ENCODE measurements at places on chromosomes 5 and 9. TPM values are rescaled to one million over a fixed set of nuclear protein-coding genes. Genes with fewer than 3 reads are reported as not detected.

- H3K27ac ChIP-seq: peak overlapping the region; percentile 54
- no peaks in the 10 kb centered on the region for H3K36me3 ChIP-seq
- H3K4me3 ChIP-seq: no peak overlapping the region
- peak; percentile 58 for DNase-seq
- H3K27me3 ChIP-seq: no peaks in the 10 kb centered on the region
- H3K4me1 ChIP-seq: peaks cover 33% of the 10 kb centered on the region
Observed at GRCh38 chr9:33818167-33818846, 1.3 kb downstream of the UBE2R2 start.

DNA sequence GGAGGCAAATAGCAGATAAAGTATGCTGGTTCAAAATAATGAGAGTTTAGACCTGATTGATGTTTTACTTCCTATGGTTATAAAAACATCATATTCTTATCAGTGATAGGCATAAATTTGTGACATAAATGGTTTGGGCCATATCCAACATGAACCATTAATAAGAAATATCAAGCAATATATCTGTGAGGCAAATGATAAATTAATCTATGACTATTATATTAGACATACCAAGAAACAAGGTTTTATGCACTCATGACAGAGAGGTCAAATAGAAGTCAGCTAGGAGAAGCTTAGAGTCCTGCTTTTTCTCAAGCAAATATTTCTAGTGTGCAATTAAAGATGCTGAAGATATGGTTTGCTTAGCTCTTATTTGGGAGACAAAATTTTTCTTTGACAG, 10.4 kb downstream of the SMIM3 start:
- H3K4me1 ChIP-seq: peaks cover 21% of the 10 kb centered on the region
- H3K27me3 ChIP-seq: no peaks in the 10 kb centered on the region
- no peak for DNase-seq
- peak overlapping the region; percentile 79 for H3K27ac ChIP-seq
- no peaks in the 10 kb centered on the region for H3K36me3 ChIP-seq
- H3K4me3 ChIP-seq: no peak overlapping the region

- DNase-seq: no peak
- no peaks in the 10 kb centered on the region for H3K36me3 ChIP-seq
- no peak overlapping the region for H3K27ac ChIP-seq
- H3K27me3 ChIP-seq: peaks cover 8% of the 10 kb centered on the region
- no peaks in the 10 kb centered on the region for H3K4me1 ChIP-seq
- H3K4me3 ChIP-seq: no peak overlapping the region
Observed at GRCh38 chr5:38023371-38023770, 183.5 kb upstream of the GDNF start.

DNA sequence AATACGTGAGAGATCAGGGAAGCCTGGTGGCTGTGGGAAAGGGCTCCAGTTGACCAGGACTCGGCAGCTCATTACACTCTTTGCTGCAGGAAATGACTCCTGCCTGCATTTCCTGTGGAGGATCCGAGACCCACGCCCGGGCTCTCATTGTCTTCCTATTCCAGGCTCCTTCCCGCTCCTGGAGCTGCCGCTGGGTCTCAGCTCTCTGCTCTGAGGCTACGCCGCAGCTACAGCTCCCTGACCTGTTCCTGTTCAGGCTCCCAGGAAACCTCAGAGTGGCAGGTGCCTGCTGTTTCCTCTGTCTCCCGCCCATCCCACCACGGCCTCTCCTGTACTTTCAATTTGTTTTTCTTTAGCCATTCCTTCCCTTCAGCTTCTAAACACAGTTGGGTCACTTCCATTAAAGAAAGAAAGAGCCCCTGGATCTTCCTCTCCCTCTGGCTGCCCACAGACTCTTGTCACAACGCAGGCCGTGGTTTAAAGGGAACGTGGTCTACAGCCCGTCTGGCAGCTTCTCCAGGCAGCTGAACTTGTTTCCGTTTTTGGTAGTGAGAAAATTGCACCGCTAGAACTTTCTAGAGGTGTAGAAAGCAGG, 71.5 kb downstream of the IL6ST start:
- H3K4me1 ChIP-seq: no peaks in the 10 kb centered on the region
- no peaks in the 10 kb centered on the region for H3K36me3 ChIP-seq

C9orf153 gene
- total RNA-seq: not detected

- DNase-seq: no peak
- H3K36me3 ChIP-seq: no peaks in the 10 kb centered on the region
- no peak overlapping the region for H3K4me3 ChIP-seq
- peaks cover 23% of the 10 kb centered on the region for H3K4me1 ChIP-seq
Observed at GRCh38 chr9:125472562-125472925, 210.9 kb downstream of the GAPVD1 start.

DNA sequence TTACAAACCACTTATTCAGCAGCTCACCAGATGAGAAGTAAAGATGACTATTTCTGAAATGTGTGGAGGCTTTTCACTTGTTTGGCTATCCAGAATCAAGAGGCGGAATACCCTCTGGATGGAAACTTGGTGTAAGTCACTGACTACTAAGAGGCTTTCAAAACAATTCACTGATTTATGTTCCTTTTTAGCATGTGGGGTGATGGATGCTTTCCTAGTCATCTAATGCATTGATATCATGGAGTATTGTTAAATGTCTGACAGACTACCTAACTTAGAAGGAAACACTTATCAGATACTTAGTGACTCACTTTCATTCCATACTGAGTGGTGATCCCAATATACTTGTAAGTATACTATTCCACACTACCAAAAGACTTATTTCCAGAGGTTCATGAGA, 141.4 kb downstream of the PLK2 start:
- no peak overlapping the region for H3K27ac ChIP-seq
- no peak overlapping the region for H3K4me3 ChIP-seq
- H3K4me1 ChIP-seq: no peaks in the 10 kb centered on the region
- no peaks in the 10 kb centered on the region for H3K27me3 ChIP-seq

DNA sequence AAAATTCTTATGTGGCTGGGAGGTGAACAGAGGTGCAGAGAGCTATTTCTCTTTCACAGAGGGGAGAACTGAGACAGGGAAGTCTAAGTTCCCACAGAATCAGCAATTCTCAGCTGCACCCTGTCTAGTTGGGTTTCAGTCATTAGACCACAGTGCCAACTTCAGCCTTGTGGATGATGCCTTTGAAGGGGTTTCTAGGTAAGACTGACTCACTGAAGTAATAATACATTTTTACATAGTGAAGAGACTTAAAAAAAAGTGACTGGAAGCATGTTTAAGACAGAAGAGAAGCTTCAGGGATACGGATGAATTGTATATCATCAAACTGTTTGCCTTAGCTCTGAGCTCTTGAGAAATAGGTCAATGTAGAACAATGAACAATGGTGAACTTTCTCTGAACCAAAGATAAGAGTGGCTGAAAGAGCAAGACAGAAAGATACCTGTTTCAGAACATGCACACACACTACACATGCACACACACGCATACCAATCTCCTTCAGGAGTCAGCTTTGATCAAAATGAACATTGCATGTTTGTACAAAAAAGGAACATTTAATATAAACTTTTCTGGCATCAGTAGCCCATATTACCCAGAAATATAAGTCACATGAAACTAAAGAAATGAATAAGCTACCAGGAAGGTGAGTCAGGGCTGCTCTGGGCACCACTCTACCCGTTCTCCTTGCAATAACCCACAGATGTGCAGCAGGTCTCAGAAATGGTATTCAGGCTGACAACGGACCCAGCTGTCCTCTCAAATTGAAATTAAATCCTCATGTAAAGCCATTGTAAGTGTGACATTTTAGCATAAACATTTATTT, 12.6 kb upstream of the FYB1 start:
- no peaks in the 10 kb centered on the region for H3K4me1 ChIP-seq
- H3K27me3 ChIP-seq: no peaks in the 10 kb centered on the region
- no peak overlapping the region for H3K27ac ChIP-seq
- DNase-seq: no peak
- no peak overlapping the region for H3K4me3 ChIP-seq
- no peaks in the 10 kb centered on the region for H3K36me3 ChIP-seq

CDC20B gene
- total RNA-seq: 0.11 TPM

UGT3A2 gene
- total RNA-seq: 1.1 TPM

SLC9A3 gene
- total RNA-seq: 2.4 TPM

DNA sequence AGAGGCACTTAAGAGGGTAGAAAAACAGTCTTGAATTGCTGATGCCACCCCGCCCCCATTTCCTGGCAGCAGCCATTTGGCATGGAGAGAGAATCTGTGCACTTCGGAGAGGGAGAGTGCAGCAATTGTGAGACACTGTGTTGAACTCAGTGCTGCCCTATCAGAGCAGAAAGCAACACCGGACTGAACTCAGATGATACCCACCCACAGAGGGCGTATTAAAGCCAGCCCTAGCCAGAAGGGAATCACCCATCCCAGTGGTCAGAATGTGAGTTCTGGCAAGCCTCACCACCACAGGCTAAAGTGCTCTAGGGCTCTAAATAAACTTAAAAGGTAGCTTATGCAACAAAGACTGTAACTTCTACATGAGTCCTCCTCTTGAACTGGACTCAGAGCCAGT, 88.4 kb upstream of the RGS7BP start:
- no peak overlapping the region for H3K27ac ChIP-seq
- no peaks in the 10 kb centered on the region for H3K36me3 ChIP-seq
- H3K4me3 ChIP-seq: no peak overlapping the region
- no peak for DNase-seq

DNA sequence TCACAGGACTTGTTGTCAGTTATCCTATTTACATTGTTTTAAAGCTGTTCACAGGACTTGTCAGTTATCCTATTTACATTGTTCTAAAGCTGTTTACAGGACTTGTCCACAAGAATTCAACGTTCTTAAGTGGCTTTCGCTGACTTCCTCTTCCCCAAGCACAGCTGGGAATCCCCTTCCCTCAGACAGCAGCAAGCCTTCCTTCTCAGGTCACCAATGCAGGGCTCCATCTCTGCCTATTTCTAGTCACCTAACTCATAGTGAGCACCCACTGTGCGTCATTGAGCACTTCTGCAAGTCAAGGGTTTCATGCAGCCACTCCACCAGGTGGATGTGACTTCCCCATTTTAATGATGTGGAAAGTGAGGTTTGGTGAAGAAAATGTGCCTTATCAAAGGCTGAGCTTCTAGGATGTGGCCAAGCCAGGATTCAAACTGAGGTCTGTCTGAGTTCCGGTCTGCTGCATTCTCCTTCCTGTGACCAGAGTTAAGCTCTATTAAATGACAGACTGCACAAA, 109.8 kb upstream of the ZNF462 start:
- H3K4me3 ChIP-seq: no peak overlapping the region
- no peaks in the 10 kb centered on the region for H3K27me3 ChIP-seq
- DNase-seq: no peak
- H3K4me1 ChIP-seq: peaks cover 8% of the 10 kb centered on the region
- no peaks in the 10 kb centered on the region for H3K36me3 ChIP-seq

- no peak for DNase-seq
- no peak overlapping the region for H3K4me3 ChIP-seq
- no peaks in the 10 kb centered on the region for H3K36me3 ChIP-seq
- H3K4me1 ChIP-seq: no peaks in the 10 kb centered on the region
- no peak overlapping the region for H3K27ac ChIP-seq
- H3K27me3 ChIP-seq: no peaks in the 10 kb centered on the region
Observed at GRCh38 chr9:25224309-25224708, 453.9 kb downstream of the TUSC1 start.

DNA sequence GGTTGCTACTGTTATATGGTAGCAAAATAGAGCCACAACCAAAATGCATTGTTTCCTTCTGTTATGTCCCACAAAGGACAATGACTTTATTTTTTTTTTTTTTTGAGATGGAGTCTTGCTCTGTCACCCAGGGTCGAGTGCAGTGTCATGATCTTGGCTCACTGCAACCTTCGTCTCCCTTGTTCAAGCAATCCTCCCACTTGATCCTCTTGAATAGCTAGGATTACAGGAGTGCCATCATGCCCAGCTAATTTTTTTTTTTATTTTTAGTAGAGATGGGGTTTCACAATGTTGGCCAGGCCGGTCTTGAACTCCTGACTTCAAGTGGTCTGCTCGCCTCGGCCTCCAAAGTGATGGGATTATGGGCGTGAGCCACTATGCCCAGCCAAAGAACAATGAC, 527.7 kb upstream of the SGCD start:
- H3K36me3 ChIP-seq: no peaks in the 10 kb centered on the region
- no peaks in the 10 kb centered on the region for H3K4me1 ChIP-seq
- no peak for DNase-seq

- H3K27ac ChIP-seq: no peak overlapping the region
- no peaks in the 10 kb centered on the region for H3K36me3 ChIP-seq
- peaks cover 8% of the 10 kb centered on the region for H3K27me3 ChIP-seq
- H3K4me3 ChIP-seq: no peak overlapping the region
- no peaks in the 10 kb centered on the region for H3K4me1 ChIP-seq
Observed at GRCh38 chr5:2534251-2534650, 217.2 kb downstream of the IRX2 start.

DNA sequence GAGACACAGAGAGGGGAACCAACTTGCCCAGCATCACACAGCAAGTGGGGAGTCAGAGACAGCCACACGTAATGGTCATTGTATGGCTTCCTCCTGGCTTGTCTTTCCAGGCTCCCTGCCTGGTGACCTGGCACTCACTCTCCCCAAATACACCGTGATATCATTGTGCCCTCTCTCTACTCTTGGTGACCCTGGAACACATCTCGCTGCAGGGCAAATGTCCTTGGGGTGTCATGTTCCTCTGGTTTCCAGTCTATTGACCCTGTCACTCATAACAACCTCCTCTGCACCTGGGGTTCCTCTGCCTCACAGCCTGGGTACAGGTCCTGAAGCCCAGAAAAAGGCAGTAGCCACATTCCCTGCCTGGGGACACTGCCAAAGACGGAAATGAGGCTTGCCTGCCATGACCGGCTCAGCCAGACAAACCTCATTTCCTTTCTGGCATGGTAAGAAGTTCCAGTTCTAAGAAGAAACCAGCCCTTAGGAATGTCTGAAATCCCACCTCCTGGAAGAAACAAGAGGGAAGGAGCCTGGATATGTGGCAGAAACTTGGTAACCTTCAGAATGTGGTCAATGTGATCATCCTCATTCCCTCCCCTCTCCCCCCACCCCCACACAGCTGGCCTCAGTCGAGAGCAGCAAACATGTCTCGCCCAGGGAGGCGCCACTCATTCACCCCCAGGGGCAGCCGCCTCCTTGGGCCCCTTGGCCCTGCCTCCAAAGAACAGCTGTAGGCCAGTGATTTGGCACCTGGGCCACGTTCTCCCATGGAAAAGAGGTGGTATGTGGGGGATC, 30.6 kb upstream of the SMU1 start:
- peak; percentile 62 for DNase-seq
- H3K36me3 ChIP-seq: peaks cover 1% of the 10 kb centered on the region
- H3K27ac ChIP-seq: peak overlapping the region; percentile 9
- peaks cover 14% of the 10 kb centered on the region for H3K4me1 ChIP-seq
- H3K4me3 ChIP-seq: no peak overlapping the region

SPATA9 gene
- not detected for total RNA-seq

DNA sequence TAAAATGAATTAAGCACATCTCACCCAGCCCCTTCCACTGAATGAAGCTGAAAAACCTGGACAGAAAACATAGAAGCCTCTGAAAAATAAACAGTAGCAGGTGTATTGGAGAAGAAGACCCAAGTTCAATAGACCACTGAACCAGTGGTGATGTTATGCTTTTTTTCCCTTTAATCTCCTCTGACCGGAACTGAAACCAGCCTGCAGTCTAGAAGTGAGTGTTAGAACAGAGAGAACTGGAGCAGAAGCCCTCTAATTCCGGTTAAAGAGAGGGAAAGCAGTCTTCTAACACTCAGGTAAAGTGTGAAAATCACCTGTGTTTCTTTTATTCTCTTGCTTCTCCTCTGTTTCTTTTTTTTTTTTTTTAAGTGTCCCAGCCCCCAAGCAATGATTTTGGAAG, 83.5 kb upstream of the CCL21 start:
- H3K27me3 ChIP-seq: no peaks in the 10 kb centered on the region
- no peak overlapping the region for H3K4me3 ChIP-seq
- DNase-seq: no peak
- H3K27ac ChIP-seq: no peak overlapping the region

- no peaks in the 10 kb centered on the region for H3K27me3 ChIP-seq
- DNase-seq: no peak
- H3K27ac ChIP-seq: peak overlapping the region; percentile 93
- peaks cover 38% of the 10 kb centered on the region for H3K4me1 ChIP-seq
Observed at GRCh38 chr9:127450243-127450760, 904 bp downstream of the RPL12 start.

SLC45A2 gene
- total RNA-seq: not detected

PDE6A gene
- 0.97 TPM for total RNA-seq
